ENCODE measurements at places on chromosomes 2 and 18.

- DNase-seq: no peak
Measured at GRCh38 chr2:1802469-1803216, 58.3 kb upstream of the PXDN start.

DNA sequence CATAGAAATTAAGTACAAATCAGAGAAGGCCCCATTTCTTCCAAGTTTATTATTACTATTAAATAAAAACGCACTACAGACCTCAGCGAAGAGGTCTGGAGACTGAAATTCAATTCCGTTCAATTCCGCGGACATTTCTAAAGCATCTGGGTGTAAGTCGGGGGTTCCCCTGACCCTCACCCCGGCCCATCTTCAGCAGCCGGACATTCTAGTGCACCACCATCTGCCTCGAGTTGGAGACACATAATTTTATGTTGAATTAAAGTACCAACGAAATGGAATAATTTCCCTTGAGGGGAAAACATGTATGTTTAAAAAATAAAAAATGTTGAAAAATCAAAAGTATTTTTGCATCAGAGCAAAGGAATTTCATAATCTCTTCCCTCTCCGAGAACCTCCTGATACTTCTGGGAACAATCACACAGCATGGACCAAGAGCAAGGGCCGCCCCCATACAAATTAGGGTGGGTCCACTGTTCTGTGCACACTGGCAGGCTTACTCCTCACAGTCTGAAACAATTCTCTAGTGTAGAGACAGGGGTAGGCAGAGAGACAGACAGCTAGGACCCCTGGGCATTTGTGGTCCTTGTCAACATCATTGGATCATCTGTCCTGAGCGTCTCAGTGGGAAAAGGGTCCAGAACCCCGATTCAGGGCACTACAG is 29.3 kb downstream of the MBP start:
- DNase-seq: peak; percentile 72

GRCh38 chr18:56000041-56000440 is 412.0 kb upstream of the TCF4 start:
- no peak for DNase-seq

- no peak for DNase-seq
Measured at GRCh38 chr2:233844836-233845235, 9.5 kb downstream of the HJURP start.

- DNase-seq: no peak
Measured at GRCh38 chr18:26863921-26864497, 1.5 kb downstream of the AQP4 start.

- no peak for DNase-seq
Measured at GRCh38 chr18:44786257-44786656, 105.6 kb downstream of the SETBP1 start.

GRCh38 chr18:77528872-77529271 is 279.2 kb downstream of the GALR1 start:
- no peak for DNase-seq

DNA sequence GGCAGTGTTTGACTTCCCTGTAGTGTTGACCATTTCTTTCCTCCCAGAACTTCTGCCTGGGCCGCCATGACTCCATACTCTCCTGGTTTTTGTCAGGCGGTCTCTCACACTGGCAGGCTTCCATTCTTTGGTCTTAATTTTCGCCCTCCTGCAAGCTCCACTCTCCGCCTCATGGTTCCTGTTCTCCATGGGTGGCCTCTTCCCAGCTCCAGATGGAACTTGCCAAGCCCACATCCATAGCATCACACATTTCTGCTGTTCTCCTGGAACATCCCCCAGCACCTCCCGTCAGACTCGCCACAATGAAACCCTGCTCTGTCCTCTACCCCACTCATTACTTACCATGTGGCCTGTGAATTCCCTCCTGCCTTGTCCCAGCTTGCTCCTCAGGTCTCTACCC is 896 bp upstream of the AFF3 start:
- no peak for DNase-seq

- DNase-seq: no peak
Measured at GRCh38 chr18:55779691-55780585, 191.9 kb upstream of the TCF4 start.
